ENCODE measurements at places on chromosomes 1 and 21.

GRCh38 chr1:54564312-54565112 is 16.5 kb downstream of the ACOT11 start:
- no peak for DNase-seq

GRCh38 chr21:36820176-36821031 is 121.5 kb downstream of the SIM2 start:
- peak; percentile 6 for DNase-seq

GRCh38 chr1:42034426-42034825 is 115.7 kb upstream of the HIVEP3 start:
- DNase-seq: no peak

DNA sequence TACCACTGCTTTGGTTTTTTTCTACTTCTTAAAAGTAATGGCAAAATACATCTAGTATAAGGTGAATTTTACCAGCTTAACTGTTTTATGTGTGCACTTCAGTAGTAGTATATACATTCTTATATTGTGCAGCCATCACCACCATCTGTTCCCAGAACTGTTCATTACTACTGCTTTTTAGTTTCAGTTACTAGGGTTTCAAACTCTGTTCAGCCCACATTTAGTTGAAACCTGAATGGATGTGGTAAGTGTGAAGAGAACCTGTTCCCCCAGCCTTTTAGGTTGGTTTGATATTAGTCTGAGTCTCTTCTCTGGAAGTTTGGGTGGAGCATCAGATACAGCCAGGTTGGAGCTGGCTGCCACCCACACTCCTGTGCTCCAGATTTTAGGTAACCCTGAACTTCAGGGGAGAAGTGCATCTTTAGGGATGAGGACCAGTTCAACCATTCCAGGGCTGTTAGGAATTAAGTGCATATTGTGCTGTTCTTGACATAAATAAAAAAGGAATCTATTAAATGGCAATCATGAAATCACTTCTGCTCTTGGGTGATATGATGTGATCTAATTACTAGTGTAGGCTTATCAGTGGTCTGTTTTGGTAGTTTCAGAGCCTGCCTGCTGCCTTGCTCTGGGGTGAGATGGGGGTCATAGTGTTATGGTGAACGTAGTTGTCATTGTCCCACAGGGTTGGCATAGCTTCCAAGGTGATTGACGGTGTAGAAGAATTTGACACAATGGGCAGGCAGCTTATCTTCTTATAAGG is 32.1 kb downstream of the URB2 start:
- no peak for DNase-seq

DNA sequence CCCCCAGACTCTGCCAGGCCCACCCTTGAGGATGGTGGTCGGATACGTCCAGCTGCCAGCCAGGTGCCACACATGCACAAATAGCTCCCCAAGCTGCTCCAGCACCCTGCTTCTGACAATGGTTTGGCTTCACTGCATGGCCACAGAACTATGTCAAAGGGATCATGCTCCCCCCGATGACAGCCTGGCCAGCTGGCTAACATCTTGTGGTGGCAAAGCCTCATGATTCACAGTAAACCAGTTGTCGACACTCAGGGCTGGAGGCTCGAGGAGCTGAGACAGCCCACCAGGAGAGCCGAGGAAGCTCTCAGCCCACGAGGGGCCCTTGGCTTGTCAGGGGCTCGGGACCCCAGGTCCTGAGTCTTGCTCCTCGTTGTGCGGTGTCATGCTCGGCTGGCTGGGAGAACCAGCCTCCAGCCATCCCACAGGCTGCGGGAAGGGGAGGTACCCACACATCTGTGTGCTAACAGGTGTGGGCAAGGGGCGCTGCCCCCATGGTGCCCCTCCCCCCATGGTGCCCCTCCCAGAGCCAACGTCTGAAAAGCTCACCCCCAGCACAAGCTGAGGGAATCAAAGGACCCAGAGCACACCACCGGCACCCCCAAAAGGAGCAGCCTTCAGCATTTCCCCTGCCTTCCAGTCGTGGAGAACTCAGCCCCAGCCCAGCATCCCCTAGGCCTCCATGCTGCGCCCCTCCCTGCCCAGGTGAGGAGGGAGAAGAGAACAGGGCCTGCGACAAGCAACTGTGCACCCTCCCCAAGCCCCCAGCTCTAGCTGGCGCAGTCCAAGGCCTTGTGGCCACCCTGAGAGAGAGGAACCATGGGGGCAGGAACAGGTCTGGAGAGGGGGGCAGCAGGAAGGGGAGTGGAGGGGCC is 41.2 kb downstream of the KIF21B start:
- DNase-seq: peak; percentile 65

DNA sequence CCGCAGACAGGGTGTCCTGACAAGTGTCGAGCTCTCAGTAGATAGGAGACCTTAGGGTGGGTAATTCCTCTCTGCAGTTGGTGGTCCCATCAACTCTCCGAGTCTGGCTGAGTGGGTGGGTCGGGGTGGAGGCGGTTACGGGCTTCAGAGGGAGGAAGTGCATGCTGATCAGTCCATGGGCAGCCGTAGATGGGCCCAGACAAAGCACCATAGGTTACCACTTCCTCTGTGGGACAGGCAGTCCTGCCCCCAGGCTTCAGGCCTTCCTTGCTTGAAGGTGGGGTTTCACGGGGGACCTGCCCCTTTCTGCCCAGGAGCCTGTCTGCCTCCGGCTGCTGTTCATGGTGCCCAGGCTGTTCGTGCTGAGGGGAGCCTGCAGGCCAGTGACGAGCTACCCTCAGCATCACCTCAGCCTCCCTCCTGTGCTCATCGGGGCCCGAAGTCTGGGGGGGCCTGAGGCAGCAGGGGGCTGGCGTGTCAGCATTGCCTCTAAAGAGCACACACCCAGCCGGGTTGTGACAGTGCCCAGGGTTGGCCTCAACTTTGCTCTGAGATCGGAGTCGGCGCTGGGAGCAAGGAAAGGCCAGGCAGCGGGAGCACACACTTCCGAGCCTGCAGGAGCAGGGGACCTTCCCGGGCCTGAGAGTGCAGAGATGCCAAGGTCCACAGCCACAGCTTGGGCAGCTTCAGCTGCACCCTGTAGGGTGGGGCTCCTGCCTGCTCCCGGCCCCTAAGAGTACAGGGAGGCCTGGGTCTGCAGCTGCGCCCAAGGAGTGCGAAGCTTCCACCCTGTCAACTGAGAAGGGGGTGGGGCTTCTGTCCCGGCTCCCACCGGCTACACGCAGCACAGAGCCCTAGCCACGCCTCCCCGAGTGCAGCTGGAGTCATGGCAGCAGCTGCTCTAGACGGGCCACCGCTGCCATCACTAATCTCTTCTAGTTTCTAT is 225.4 kb upstream of the NRIP1 start:
- DNase-seq: no peak

- peak; percentile 53 for DNase-seq
Measured at GRCh38 chr1:42981871-42982270, 23.2 kb upstream of the SLC2A1 start.

DNA sequence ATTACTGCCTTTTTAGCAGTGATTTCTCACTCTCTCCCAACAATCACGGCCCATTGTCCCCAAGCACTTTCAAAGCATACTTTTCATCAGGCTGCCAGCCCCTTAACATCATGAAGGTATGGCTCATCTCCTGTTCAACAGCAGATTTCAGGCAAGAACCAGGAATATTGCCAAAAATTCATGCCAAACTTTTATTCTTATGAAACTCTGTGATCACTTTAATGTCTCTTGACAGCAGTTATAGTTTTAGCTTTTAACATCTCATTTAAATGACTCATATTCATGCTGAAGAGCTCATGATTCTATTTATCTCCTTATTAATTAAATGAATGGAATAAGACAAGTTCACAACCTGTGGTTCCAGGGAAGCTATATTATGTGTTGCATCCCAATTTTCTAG is 235.1 kb downstream of the GRIK1 start:
- DNase-seq: peak; percentile 42

- no peak for DNase-seq
Measured at GRCh38 chr1:61490924-61491323, 234.0 kb downstream of the TM2D1 start.

DNA sequence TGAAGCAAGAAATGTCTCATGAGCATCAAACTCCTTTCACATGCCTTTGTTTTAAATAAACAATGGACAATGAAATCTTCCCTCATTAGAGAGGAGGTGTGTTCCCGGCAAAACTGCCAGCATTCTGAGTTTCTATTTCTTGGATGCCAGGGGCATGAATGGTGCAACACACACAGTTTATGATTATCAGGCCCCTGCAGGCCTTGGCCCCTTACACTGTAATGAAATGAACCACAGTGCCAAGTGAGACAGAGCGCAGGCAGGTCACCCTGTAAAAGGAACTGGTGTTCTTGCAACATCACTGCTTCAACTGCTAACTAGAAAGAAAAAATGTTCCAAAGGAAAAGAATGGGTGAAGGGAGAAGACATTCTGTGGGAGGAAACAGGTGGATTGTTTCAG is 3.8 kb upstream of the PIGC start:
- no peak for DNase-seq

DNA sequence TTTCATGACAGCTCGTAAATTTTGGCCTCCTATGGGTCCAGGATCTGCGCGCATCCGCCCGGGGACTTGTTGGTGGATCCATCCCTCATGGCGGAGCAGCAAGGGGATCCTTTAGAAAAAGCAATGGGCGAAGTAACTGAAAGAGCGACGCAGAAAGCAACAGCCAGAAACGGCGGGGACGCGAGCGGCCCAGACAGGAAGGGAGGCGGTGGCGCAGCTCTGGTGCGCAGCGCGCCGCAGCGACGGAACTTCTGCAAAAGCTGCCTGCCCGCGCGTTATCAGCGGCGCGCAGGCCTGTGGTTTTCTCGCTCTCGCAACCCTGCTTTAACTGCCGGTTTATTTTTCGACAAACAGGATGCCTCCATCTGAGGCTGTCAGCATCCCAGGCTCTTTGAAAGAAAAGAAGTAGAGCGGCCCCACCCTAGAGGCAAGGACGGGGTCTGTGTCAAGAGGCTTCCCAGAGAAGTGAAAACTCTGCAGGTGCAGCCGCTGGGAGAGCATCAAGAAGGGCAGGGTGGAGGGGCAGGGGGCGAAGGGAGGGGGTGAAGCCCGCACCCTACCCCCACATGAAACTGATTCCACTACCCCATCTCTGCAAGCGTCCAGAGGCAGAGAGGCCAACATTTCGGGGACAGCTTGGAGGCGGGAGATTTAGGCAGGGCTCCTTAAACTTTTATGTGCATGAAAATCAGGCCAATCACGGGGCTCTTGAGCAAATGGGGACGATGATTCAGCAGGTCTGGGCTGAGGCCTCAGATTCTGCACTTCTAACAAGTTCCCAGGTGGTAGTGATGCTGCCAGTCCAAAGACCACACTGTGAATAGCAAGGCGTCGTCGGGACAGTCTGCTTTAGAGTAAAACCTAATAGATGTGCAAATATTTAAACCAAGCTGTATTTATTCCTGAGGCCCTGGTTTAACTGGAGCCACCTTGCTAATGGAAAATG is 22.2 kb downstream of the RUNX1 start:
- DNase-seq: peak; percentile 43

DNA sequence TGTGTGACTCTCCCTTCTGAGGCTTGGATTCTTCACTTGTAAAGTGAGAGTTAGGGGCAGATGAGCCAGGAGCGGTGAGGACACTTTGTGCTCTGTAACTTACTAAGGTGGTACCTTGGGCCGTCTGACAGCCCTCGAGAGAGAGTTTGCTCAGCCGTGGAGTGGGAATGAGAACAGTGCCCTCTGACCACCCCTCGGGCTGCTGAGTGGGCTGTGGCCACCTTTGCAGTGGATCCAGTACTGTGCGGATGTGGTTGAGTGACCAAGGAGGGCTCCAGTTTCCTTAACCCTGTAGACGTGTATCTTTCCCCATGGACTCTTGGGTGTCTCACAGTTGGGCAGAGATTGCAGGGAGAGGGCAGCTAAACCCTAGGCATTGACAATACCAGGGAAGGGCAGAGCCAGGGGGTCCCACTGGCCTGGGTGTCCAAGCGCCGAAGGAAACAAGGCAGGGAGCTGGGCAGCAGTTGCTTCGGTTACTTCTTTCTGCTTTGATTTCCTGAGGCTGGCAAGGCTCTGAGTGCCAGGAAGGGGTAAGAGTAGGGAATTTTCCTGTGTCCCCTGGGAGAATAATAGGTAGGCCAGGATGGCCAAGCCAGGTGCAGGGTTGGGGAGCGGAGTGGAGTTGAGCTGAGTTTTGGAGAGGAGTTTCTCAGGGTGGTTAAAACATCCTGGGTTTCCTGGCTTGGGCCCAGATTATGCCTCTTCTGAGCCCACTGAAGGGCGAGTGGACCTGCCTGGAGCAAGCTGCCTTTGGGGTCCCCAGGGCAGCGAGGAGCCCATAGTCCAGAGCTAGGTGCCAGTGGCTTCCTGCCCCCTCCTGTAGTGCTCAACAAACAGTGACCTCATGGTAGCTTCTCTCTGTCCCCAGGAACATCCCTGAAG is 27.6 kb downstream of the HMGCS2 start:
- DNase-seq: no peak

All from fibroblast of skin of scalp (primary cell).